ENCODE measurements at places on chromosomes 2 and 18.

GRCh38 chr2:97011977-97012569, 25.7 kb upstream of the FAM178B start:
- peak; percentile 23 for DNase-seq

DNA sequence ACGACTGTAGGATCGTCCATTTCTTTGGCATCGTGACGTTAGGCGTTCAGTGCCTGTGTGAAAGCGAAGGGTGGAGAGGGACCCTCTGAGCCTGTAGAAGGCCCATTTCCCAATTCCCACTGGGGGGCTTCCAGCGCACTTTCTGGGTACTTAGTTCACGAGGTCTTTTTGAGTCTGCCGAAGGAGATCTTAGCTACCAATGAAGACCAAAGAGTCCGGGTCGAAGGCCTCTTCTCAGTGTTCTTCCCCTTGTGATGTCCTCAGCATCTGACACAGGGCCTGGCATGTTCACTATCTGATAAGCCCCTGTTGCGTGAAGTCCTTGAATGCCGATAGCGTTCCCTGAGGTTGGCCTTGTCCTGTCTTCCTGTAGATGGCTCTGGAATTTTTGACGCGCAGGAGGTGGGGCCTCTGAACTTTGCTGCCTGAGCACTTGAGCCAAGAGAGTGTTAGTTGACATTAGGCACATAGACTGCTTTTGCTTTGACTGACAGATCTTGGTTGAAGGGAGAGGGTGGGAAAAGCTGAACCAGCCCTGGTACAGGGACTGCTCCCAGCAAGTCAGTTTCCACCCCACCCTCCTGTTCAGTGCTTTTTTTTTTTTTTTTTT, 52.8 kb downstream of the LDLRAD4 start:
- DNase-seq: no peak

- no peak for DNase-seq
These were observed 236.1 kb upstream of the MEIS1 start for GRCh38 chr2:66198873-66199272.

- no peak for DNase-seq
These were observed 1130.7 kb upstream of the FAM98A start for GRCh38 chr2:34729845-34730244.

GRCh38 chr2:7420530-7420929, 503.3 kb downstream of the RNF144A start:
- no peak for DNase-seq

DNA sequence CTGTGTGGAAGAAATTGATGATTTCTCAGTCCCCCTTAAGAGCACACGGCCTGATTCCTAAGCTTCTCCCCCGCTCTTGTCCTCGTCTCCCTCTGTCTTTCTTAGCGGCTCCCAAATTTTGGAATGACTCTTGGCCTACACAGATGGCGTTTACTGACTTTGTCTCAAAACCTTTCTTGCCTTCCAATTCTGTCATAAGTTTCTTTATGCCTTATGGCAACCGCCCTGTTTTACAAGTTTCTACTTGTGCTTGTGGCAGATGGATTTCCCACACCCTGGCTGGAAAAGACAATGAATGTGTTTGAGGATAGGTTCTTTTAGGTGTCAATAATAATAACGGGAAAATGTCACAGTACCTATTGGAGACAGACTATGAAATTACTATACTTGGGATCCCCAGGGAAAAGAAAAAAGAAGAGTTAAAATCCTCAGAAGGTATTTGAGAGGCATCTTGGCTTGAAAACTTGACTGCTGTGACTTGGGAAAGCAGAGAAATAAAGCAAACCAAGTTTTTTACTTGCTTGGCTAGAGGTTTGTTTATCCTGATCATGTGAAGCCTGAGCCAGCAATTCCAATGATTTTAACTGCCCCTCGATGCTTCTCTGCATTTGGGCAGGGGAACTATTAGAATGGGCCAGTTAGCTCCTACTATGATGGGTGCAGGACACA, 276.4 kb downstream of the HRH4 start:
- DNase-seq: no peak

- DNase-seq: no peak
These were observed 126.3 kb downstream of the ALPK2 start for GRCh38 chr18:58502628-58503027.

DNA sequence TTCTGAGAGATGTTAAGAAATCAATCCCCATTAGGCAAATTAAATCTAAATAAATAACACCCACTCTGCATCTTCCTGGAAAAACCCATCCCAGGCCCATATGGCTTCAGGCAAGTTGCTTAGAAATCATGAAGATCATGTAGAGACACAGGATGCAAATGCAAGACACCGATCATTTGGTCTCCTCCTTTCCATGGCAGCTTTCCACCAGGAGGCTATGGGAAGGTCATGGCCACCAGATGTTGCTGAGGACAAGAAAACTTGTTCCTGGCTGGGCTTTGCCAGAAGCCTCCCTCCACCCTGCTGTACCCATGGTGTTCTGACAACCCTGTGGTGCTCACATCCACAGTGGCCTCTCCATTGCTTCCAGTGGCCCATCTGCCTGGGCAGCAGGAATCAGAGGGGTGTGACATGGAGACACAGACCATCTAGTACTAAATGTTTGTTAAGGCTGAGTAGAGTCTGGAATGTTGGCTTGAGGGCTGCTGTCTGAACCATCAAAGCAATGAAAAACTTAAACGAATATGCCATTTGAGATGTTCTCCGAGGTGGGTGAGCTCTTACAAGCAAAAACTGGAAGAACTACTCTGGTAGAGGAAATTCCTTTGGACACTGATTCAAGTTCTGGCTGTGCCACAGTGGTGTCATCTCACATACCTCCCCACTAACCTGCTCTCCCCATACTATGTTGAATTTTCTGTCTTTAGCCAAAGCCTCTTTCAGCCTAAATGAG, 293.2 kb downstream of the TNS1 start:
- DNase-seq: no peak

- DNase-seq: peak; percentile 7
These were observed 917.6 kb upstream of the ACVR2A start for GRCh38 chr2:146927080-146927711.

DNA sequence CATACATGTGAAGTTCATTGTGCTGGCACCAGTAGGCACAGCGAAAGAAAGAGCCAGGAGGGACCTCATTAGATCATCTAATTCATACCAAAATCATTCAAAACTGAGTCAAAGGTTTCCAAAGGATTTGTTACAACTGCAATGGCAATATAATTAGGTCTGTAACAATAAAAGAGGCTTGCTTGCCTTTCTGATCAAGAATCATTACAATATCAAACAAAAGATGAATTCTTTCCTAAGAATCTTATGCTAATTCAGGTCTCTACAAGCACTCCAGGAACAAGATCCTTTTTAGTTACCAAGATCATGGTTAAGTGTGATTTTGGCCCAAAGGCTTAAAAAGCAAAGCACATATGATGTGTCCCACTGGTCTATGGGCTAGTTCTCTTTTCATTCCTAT, 41.9 kb upstream of the ITPRID2 start:
- DNase-seq: no peak

DNA sequence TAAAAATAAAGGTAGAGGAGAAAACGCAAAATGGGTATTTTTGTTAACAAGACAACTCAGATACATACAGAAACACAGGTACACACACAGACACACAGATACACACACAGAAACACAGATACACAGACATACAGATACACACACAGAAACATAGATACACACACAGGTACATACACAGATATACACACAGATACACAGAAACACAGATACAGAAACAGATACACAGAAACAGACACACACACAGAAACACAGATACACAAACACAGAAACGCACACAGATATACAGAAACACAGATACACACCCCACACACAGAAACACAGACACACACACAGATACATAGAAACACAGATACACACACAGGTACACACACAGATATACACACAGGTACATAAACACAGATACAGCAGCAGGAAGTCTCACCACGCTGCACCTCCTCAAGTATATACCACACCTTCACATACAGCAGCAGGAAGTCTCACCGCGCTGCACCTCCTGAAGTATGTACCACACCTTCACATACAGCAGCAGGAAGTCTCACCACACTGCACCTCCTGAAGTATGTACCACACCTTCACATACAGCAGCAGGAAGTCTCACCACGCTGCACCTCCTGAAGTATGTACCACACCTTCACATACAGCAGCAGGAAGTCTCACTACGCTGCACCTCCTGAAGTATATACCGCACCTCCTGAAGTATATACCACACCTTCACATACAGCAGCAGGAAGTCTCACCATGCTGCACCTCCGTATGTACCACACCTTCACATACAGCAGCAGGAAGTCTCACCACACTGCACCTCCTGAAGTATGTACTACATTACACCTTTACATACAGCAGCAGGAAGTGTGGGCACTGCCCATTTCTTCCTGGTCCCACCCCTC, 250.5 kb downstream of the HDAC4 start:
- DNase-seq: no peak
